ENCODE measurements at places on chromosomes 3 and 15.

DNA sequence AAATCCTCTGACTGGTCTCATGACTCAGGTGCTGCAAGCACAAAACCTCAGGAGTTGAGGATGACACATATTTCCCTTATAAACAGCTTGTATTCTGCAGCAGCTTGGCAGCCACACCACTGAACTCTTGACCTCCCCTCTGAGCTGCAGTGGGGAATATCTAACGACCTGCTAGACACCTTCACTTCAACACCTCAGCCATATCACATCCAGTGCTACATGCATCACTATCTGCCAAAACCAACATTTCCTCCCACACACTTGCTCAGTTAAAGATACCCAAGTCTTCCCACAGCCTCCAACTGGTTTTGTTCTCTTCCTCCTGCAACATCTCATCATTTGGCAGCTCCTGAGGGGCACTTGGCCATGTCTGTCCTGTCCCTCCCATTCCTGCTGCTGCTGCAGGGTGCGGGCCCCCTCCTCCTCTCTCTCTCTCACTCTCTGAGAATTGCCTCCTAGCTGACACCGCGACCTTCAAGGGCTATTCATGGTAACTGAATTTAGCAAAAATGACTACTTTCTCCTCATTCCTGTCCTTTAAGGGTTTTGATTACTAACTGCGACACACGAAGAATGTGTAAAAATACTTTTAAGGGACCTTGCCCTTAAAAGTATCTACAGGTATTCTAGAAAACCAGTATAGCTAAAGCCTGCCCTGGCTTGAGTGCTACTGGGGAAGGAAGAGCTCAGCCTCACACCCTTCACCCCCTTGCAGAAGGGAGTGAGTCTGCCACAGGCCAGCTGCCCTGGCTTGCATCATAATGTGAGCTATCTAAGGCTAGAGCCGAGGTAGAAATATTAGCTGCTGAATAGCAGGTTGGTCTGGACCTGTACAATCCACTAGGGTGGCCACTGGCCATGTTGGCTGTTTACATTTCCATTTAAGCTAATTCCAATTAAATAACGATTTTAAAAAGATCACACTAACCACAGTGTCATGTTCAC lies 5.0 kb upstream of the CCR9 start:
- peak; percentile 27 for DNase-seq

DNA sequence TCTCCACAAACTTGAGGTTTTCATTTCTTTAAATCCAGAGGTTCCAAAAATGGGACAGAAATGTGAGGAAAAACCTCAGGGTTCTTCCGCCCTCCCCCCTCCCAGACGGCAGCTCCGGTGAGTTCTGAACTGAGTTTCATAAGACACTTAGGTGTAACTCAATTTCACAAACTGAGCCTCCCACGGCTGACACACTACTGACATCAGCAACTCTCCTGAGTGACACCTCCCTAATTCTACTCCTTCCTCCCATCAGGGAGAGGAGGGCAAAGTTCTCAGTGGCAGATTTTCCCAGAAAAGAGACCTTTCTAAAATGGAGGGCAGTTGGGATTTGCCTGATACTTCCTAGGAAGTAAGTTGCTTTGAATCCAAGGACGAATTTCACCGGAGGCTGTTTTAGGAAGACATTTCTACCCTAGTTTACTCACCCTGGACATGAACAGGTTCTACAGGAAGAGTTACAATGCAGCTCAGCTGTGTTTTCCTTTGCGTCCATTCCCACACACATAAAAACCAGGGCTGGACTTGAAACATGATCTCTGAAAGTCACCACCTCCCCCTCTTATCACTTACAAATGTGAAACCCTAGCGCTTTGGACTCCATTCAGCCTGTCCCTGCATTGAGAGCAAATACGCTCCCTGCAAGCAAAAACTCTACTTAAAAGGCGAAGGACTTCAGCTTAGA lies 78.1 kb upstream of the LMOD3 start:
- DNase-seq, result no peak

DNA sequence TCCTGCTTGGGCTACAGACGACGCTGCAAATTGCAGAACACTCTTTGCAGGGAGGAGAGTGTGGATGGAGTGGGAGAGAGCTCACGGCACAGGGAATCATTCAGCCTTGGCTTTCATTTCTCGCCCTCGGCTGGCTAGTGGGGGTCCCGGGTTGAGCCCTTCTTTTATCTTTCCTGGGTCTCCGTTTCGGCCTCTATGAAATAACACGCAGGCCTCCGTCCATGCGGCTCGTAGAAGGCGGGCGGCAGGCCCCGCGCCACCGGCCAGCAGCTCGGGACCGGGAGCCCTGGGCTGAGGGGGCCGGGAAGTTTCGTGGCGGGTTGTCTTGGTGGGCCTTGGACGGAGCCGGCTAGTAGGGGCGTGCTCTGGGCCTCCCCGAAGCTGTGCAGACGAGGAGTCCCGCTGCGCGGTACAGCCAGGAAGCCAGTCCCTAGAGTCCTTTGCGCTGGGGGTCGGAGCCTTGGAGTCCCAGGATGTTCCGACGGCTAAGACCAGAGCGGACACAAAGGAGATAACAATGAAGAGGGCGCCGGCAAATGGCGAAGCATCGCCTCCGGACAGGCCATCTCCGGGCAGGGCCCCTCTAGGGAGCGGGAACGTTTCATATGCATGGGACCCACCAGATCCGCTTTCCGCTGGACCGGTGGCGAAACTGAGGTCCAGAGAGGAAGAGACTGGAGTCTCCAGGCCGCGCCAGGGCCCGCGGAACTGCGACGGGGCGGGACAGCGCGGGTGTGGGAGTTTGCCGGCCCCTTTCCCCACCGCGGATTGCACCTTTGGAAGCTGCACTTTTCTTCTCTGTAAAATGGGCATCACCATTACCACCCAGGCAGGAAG lies 4.3 kb downstream of the RNU6-1 start:
- no peak for DNase-seq

GRCh38 chr3:197942956-197943556 lies 6.9 kb upstream of the RPL35A start:
- no peak for DNase-seq

GRCh38 chr3:134360046-134360445 lies 14.2 kb downstream of the AMOTL2 start:
- DNase-seq, result no peak

GRCh38 chr3:79038636-79039035 lies 729.2 kb downstream of the ROBO1 start:
- no peak for DNase-seq

GRCh38 chr3:48429960-48430707 lies at the start of gene PLXNB1:
Gene PLXNB1, minus strand, starts transcription at chr3:48430086. Its CDS starts 5,475 bp downstream, at chr3:48424611.
- DNase-seq, result no peak

- DNase-seq, result no peak
These were observed 156.0 kb upstream of the MRPL3 start for GRCh38 chr3:131658771-131659170.

DNA sequence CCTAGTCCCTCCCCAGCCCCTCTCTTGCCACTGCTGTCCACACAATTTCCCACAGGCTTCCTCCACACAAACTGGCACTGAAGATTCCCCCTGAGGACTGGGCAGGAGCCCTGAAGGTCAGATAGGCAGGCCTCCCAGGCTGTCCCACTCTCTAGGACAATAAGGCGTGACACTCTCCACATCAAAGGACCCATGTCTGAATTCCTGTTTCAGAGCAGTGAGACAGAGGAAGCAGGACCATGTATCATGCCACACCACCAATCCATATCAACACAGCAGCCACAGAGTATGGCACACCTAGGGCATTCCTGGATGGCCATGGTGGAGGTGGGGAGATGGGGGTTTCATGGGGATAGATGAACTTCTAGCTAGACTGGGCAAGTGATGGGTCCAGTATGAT lies 13.8 kb upstream of the CCR1 start:
- no peak for DNase-seq

- no peak for DNase-seq
These were observed 132.1 kb upstream of the TMC3 start for GRCh38 chr15:81506071-81506470.

- DNase-seq, result no peak
These were observed 553.7 kb downstream of the MCTP2 start for GRCh38 chr15:94785091-94785490.

GRCh38 chr3:197149-197827 lies 725 bp downstream of the CHL1 start:
- no peak for DNase-seq

DNA sequence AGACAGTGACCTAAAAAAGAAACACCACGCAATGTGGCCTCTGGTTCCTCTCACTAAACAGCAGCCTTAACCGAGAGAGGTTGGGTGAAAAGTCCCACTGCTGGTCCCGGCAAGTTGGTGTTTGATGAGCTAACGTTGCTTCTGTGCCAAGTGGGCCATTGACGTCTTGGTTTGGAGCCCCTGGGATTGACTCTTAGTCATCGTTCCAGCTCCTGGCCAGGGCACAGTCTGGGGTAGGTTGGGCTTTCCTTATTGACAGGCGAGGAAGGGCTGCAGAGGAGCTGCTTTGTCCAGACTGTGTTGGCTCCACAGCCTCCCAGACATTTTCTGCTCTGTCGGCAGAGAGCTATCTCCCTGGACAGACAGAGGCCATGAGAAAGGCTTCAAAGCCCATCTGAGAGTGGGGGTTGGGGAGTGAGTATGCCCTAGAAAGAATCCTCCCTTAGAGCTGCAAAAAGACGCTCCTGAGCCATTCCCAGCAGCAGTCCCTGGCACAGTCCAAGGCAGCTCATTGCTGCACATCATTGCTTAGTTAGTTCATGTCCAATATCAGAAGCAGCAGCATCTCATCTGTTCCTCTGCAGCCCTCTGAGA lies 28.6 kb upstream of the C3orf80 start:
- DNase-seq, result no peak

DNA sequence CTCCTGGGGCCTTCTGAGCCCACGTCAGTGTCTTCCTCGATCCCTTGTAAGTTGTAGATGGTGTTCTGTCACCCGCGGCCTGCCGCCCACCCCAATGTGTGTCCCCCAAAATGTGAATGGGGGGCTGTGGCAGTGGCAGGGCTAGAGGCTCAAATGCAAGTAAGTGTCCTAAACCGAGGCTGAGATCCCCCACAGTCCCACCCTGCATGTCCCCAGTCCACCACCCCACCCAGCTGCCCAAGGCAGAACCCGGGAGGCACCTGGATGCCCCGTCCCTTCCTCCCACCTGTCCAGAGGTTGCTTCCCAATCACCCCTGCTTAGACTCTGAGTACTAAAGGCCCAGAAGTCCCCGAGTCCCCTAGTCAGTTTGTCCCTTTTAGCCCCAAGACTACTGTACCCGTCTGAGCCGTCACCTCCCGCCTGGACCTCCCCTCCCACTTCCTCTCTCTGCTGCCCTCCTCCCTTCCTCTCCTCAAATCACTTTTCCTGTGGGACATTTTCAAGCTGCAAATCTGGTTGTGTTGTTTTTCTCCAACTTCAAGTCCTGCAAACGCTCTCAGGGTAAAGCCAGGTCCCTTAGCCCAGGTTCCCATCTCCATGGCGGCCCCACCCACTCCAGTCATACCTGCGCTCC lies 11.8 kb upstream of the PLXND1 start:
- no peak for DNase-seq

DNA sequence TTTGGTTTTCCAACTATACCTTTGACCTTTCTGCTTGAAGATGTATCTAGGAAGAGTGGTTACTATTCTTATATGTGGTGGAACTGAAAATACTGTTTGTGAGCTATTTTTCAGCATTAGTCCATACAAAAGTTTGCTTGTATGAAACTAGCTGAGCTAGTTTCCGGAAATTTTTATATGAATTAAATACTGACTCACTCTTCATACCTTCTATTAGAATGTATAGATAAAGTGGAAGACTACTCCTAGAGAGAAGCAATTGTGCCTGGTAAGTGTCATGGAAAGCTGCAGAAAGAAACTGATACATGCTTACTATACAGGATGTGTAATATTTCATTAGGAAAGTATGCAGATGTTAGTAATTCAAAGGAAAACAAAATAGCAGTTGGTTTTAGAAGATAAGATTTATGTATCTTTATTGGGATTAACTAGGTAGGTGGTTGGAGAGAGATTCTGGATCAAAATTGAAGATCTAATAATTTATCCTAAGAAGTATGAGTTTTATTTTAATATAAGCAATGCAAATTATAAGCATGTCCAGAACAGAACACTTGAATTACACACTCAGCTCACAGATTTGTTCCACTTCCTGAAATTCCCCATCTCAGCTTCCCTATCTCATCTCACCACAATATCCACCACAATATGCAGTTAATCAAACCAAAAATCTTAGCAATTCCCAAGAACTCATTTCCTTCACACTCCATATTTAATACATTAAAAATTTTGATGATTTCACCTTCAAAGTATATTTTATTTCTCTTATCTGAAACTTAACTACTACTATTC lies 82.8 kb downstream of the BCHE start:
- no peak for DNase-seq

DNA sequence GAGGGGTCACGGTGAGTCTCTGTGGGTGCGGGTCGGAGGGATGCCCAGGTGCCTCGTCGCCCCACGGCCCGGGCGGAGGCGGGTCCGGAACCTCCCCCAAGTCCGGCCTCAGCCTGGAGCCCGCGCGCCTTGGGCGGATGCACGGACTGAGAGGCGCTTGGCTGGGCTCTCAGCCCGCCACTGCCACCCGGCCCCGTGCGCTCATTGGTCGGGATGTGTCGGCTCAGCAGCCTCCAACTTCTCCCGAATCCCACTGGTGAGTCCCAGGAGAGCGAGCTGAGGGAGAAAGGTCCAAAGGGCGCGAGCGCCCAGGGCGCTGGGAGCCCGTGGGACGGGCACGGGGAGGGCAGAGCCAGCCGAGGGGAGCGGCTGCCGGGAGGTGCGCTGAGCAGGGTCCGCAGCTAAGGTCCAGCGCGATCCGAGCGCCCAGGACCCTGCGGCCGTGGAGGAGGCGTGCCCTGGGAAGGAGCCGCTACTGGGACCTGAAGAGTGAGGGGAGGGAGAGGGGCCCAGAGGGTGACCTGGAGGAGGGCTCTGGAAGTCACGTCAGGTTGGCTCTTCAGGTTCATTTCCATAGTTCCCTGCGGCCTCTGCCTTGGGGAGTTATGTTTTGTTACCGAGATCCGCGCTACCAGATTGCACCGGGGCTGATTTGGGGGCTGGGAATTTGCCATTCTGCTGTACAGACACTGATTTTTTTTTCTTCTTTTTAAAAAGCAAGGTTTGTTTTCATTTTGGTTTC lies at the start of gene MME:
Gene MME (plus strand): TSS at position 574 of the 742 bp plus-strand sequence. CDS start 3,849 bp downstream, outside the sequence.
- DNase-seq, result no peak

DNA sequence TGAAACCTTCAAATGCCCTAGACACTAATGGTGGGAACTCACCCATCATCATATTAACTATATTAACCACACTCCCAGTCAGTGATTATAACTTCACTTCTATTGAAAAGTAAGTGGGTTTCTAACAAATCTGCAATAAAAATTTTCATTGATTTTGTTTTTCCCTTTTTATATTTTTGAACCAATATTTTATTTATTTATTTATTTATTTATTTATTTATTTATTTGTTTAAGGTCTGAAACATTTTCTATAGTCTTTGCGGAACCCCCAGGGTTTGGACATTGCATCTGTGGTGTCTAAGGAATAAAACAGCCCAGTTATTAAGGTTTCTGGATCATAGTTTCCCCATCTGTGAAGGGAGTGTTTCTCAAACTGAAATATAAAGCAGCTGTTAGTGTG lies 16.2 kb upstream of the PLCL2 start:
- DNase-seq, result no peak

DNA sequence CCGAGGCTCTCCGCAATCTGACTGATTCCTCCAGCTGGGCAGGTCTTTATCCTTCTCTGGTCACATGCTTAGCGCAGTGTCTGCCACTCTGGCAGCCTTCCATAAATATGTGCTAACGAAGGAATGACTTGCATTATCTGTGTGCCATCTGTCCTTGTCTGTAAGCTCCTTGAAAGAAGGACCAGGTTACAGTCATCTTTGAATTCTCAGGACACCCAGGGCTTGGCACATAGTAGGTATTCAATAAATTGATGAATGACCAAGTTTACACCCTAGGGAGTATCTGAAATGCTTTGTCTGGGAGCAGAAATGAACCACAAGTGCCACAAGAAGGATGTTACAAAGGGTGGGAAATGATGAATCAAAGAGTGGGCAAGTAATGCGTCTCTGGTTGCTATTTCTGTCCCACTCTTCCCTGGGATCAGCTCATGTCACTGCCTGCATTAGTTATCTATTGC lies 16.5 kb upstream of the FAM3D start:
- no peak for DNase-seq
